ENCODE measurements at places on chromosomes 7 and 10.

DNA sequence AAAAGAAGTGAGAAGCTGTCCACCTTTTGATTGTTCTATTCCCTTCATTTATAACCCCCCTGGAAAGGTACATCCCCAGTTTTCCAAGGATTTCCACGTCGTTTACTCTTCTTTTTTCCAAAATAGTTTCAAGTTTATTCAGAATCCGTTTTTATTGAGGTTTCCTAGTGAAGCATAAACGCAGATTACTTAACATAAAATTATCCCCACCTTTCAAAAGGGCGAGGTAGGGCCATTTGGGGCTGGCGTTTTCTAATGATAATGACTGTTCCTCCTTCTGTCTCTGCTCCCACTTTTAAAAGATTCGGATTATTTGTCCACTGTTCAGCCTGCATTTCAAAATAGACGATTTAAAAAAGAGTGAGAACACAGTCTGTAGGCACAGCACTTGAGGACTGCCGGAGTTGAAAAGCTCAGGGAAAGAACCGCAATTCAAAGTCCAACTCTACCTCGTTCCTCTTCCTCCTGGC lies 165.2 kb upstream of the PPP1R3A start:
- DNase-seq: no peak

- DNase-seq: no peak
Observed at GRCh38 chr7:3076700-3077099, 33.0 kb upstream of the CARD11 start.

DNA sequence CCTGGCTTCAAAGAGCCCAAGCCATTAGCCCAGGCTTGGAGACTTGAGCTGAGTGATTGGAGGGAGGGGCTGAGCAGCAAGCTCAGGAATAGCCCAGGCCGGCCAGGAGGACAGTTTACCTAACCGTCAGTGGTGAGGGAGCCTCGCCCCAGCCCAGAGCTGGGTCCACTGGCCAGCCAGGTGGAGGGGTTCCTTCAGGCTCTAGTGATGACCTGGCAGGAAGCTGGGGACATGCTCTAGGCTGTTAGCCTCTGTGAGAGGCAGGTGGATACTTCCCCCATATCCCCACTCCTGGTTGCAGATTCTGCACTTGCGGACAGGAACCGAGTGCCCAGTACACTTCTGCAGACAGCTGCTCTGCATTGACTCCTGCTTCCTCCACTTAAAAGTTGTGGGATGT lies 61.2 kb upstream of the ANTXRL start:
- DNase-seq: no peak

DNA sequence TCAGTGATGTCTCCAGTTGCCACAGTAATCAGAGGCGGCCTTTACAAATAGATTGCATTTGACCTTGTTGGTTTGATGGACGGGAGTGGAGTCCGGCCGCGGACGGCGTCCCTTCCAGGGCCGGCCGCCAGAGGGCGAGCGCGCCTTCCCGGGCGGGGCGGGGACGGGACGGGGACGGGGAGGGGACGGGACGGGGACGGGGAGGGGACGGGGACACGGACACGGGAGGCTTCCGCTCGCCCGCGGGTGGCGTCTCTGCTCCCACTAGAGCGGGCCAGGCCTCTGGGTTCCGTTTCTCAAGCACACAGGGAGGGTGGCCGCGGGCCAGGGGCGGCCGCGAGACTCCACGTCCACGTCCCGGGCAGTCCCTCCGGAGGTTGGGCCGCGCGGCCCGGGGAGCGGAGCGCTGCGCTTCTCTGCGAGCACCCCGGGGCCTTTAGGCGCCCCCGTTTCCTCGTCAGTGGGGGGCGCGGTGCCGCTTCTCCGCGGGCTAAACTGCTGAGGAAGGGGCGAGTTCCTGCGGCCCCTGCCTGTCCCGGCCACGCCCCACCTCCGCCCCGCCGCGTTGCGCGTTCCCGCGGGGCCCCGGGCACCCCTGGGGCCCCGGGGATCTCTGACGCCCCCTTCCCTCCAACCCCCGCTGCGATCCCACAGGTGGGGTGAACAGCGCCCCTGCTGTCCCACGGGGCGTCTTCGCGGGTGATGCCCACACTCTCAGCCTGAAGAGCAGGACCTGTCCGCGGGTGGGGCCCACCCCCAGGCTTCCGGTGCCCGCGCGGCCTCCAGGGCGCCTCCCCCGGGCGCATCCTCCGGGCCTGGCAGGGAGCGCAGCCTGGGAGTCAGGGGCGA lies 84.2 kb upstream of the MKI67 start:
- peak; percentile 29 for DNase-seq

GRCh38 chr7:21253740-21254687 lies 173.9 kb upstream of the SP4 start:
- no peak for DNase-seq

DNA sequence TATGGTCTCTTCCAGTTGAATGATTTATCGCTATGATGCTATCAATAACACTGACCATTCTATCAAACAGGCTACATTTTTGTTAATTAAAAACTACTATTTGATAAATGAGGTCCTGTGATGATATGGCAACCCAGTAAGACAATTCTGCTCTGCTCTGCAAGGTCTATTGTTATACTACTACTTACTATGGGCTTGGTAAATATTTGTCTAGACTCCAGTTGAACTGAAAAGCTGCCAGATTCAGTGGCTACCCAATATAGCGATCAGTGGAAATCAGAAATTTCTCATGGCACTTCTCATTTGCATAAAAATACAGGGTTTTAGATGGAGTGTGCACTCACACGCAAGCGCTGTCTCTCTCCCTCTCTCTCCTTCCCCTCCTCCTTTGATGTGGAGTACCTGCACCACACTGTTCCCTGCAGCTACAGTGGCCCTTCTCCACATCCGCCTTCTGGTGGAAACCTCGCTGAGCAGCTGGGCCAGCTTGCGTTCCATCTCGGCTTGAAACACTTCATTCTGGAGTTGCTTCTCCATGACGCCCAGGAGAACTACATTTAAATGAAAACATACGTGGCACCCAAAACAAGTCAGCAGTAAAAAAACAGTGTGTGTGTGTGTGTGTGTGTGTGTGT lies 77.9 kb downstream of the KIAA1549 start:
- DNase-seq: peak; percentile 54

- DNase-seq: no peak
Observed at GRCh38 chr10:44799966-44800365, 111.2 kb upstream of the TMEM72 start.

GRCh38 chr7:143269251-143269650 lies 6.0 kb downstream of the GSTK1 start:
- DNase-seq: no peak

GRCh38 chr10:89633484-89633883 lies 11.6 kb downstream of the PANK1 start:
- DNase-seq: no peak

- DNase-seq: no peak
Observed at GRCh38 chr10:28432210-28432676, 100.7 kb upstream of the WAC start.

DNA sequence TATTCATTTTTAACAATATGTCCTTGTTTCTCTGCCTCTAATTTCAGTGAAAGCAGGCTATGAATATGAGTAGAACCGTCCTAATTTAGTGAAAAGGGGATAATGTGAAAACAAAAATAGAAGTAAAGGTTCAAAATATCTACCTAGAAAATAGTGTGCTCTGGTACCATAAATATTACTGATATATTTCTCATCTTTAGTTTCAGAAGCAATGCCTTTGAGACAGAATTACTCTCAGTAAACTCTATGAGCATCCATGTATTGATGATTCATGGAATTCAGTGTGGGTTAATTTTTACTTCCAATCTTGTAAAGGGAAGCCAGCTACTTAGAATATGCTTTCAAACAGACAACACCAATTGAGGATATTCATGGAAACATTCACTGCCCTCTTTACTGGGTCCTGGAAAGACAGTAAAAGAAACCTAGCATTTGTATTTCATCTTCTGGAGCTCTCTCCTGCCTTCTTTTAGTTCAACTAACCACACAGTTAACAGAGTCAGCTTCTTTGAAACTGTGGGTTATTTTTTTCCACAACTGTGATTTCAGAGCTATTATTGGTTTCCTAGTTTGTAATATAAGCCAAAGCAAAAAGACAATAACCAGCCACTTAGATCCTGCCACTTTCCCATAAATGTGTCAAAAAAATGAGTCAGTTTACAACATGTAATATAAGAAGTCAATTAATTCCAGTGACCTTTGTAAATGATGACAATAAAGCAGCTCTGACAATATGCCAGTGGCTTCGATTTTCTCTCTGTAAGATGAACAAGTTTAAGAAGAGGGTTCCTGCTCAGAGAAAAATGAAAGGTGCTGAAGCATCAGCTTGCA lies 1.7 kb downstream of the LRRN3 start:
- no peak for DNase-seq

DNA sequence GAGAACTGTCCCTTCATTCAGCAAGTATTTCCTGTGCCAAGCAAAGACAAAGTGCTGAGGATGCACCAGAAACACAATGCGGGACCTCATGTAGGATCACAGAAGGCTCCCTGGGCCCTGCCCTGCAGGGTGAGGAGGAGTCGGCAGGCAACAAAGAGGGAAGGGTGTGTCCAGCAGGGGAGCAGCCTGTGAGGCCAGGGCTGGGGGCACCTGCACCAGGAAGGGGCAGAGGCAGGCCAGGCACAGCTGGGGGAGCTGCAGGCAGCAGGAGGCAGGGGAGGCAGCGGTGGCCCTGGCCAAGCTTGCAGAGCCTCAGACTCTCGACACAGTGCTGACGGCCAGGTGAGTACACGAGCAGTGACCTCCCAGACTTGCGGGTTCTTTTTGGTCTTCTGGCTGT lies 123.3 kb downstream of the SLIT1 start:
- DNase-seq: no peak

DNA sequence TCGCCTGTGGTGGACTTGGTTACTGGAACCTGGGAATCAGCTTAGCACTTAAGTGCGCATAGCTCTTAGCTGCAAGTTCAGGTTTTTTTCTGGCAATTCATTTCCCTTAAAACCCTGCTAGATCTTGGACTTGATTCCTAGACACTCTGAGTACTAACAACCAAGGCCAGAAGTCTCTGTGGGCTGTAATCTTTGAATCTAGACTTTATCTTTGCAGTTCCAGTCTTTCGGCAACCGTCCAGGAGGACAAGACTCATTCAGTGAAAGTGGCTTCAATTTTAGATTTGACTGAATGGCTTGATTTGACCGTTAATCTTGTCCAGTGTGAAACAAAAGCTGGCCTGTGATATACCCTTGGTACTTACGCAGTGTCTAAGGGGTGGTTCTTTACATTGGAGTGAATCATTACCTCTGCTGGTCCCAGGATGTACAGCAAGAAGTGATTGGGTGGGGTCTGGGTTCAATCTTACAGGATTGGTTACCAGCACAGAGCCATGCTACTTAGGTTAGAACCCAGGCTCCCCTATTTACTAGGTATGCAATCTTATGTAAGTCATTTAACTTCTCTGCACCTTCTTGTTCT lies 16.4 kb downstream of the PTTG1IP2 start:
- no peak for DNase-seq

DNA sequence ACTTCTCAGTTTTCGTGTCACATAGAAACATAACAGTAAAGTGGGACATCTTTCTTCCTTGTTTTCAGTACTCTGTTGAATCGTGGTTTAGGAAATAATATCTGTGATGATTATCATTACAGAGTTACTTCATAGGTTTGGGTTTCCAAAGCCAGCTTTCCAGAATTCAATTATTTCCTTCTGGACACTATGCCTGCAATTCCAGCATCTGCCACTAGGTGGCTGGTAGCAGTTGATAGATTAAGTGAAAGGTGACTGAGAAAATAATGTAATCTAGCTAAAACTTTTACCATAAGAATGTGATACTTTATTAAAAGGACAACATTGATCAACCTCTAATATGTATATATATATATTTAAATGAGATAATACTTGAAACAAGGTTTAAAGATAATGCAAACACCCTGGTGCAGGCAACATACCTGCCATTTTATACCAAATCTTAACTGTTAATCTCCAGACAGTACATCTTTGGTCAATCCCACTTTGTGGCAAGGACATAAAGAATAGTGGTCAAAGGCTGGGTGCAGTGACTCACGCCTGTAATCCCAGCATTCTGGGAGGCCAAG lies 102.6 kb downstream of the SH3PXD2A start:
- DNase-seq: no peak

DNA sequence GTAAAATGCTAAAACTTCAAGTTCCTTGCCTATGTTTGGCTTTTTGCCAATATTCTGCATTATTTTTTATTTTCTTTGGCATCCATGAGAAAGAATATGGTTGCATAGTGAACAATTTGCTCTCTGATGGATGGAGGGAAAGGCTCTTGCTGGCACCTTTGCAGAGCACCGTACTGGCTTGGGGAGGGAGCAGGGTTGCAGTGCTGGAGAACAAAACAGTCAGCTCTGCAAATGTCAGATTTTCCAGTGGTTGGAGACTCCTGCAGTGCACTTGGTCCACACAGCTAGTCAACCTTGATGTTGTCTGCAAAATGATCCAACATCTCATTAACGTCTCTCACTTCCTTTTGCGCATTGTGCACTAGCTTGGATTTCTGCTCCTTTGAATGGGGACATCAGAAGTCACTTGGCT lies 100.8 kb downstream of the ANLN start:
- DNase-seq: no peak

GRCh38 chr10:112471878-112472487 lies 25.0 kb downstream of the VTI1A start:
- DNase-seq: no peak

DNA sequence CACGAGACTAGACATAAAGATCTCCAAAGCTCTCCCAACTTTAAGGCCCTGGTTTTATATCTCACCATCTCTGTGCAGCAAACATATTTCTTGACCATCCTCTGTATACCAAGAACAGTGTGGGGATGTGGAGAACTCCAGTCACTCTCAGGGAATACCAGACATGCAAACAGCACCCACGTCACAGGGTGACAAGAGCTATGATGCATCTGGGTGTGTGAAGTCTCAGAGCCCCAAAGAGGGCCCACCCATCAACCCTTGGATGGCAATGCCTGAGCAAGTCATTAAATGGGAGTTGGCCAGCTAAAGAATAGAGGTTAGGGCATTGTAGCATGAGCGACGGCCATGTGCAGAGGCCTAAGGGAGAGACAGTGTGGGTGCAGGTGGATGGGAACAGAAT lies 373.5 kb upstream of the BMPER start:
- DNase-seq: no peak

GRCh38 chr7:74253835-74254128 lies 417 bp downstream of the RFC2 start:
- no peak for DNase-seq
